ENCODE measurements at places on chromosomes 2 and 18.

- no peak for DNase-seq
Measured at GRCh38 chr2:231810905-231811304, 24.7 kb downstream of the COPS7B start.

DNA sequence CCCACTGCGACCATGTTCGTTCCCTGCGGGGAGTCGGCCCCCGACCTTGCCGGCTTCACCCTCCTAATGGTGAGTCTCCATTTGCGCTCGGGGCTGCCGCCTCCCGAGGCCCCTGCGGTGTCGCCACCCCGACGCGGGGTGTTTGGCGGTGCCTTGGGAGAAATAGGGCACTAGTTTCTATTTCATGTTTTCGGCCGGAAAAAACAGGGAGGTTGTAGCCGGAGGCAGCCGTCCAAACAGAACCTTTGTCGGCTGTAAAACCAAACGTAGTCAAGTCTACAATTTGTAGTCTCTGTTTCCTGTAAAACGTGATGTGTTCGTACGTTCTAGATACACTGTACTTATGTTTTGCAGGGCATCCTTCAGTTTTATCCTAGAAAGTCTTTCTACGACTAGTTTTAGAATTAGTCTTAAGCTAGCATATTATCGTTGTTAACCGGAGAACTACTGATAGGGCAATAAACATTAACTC lies 290 bp downstream of the PSMG2 start:
- no peak for DNase-seq

- DNase-seq, result no peak
Measured at GRCh38 chr18:48098538-48098937, 168.1 kb upstream of the SMAD2 start.

- no peak for DNase-seq
Measured at GRCh38 chr2:100062336-100062735, 80.1 kb downstream of the AFF3 start.

DNA sequence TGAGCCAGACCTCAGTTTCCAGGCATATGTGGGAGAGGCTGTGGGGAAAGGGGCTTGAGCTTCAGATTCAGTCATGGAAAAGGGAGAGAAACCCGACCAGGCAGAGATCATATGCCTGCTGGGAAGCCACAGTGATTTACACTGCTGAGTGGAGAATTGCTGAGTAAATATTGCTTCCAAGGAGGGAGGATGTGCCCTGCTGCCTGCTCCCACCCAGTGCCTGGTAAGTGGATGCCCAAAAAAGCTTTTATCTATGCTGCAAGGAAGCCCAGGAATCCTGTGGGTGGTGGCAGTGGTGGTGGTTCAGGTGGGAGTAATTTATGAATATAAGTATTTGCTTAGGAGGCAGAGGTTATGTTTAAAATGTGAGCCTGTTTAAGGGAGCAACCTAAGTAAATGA lies 39.5 kb downstream of the INO80C start:
- DNase-seq, result no peak

DNA sequence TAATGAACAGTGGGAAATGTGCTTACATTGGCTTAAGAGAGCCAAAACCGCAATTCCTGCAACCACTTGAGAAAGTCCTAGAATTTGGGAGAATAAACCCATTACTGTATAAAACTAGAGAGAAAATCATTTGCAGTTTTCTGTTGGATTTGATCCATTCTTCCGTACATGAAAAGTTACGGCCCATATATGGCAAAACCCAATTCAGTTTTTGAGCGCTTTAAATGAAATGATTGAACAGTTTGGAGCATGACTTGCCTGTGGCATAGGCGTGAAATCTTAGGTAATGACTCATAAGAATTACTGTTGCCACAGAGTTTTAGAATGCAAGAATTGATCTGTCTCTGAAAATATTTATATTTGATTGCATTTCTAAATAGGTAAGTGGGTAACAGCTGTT lies 52.0 kb downstream of the PHLPP1 start:
- peak; percentile 64 for DNase-seq

- no peak for DNase-seq
Measured at GRCh38 chr2:201622306-201622970, 20.9 kb downstream of the TMEM237 start.

DNA sequence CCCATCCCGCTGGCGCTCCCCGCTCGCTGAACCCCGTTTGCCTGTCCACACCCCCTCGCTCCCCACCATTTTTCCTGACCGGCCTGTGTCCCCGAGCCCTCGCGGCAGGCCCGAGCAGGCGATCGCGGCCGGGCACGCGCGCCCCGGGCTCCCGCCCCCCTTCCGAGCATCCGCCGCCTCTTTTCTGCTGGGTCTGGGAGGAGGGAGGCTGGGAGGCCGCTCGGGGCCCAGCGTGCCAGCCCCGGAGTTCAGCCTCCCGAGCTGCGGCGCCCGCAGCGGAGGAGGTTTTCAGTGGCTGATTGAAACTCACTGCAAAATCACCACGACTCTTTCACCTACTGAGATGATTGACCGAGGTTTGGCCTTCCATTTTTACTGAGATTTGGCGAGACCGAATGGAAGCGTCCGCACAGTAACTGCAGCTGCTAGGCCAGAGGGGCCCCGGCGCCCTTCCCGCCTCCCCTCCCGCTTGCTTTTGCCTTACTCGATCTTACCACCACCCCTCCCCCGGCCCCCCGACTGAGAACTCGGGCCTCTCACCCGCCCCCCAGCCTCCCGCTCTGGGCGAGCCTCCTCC lies 4.8 kb downstream of the SOX11 start:
- no peak for DNase-seq

GRCh38 chr2:1407950-1408675 lies 5.2 kb upstream of the TPO start:
- DNase-seq, result no peak

GRCh38 chr2:27496357-27497287 lies at the start of gene GCKR:
TSS of gene GCKR (plus strand) at chr2:27496839. CDS start at chr2:27496905, 66 bp downstream.
- DNase-seq, result no peak

DNA sequence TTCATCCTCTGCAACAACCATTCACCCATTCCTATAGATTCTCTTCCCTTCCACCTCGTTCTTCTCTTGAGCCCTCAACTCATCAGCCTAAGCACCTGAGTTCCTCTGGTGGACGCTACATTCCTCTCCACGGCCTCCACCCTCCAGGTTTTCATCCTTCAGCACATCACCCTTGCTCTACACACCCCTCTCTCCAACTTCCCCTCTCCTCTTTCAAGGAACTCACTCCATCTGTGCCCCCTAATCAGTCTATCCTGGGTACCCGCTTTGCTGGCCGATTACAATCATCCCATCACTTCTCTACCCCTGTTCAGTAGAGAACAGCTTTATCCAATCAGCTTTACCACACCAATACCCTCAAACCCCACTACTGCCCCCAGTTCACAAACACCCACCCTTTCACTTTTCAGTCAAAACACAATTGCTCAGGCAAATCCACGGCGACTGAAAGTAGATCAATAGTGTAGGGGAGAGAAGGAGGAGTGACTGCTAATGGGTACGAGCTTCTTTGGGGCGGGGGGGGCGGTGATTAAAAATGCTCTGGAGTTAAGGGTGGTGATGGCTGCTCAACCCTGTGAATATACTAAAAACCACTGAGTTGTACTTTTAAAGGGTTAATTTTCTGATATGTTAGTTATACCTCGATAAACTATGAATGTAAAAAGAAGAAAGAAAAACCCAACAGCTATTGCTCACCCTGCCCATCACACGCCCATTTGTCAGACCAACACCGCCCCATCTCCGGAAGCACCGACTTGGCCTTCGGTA lies 857 bp downstream of the DYM start:
- DNase-seq, result peak; percentile 13

- DNase-seq, result no peak
Measured at GRCh38 chr18:68478246-68478645, 236.7 kb downstream of the TMX3 start.

- no peak for DNase-seq
Measured at GRCh38 chr2:58006256-58006951, 40.2 kb upstream of the VRK2 start.

DNA sequence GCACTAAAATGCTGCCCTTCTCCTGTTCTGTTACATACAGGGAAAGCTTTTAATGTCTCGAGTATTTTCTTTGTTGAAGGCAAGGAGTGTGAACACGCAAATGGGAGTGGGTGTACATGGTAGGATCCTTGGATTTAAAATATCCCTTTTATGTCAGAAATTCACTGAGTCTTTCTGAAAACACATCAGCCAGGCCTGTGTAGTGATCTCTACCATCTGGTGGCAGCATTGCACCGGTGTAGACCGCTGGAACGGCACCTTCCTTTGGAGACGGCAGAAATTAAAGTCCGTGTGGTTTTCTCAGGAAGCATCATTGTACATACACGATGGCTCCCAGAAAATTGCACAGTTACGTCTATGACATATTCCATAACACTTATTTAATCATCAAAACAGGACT lies 515.8 kb downstream of the GALR1 start:
- DNase-seq, result peak; percentile 30

GRCh38 chr18:11071300-11071699 lies 78.1 kb downstream of the PIEZO2 start:
- no peak for DNase-seq

GRCh38 chr2:84459944-84460429 lies 907 bp upstream of the SUCLG1 start:
- no peak for DNase-seq

GRCh38 chr2:45862843-45863242 lies 211.4 kb downstream of the PRKCE start:
- DNase-seq, result peak; percentile 27

GRCh38 chr2:216984937-216985336 lies 125.1 kb upstream of the TNP1 start:
- no peak for DNase-seq

DNA sequence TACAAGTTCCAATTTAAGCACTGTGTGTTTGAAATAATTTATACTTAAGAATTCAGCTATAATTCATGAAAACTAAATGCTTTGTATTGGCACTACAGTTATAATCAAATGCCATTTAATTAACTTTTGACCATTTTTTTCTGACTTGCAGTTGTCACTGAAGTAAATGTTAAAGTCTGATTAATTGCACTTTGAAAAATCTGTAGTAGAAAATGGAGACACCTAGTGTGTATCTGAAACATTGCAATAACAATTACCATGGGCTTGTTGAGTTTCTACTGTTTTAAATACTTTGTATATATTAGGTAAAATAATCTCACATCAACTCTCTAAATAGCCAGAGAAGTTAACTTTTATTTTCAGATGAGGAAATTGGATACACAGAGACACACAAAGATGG lies 458.6 kb upstream of the FSIP2 start:
- no peak for DNase-seq

DNA sequence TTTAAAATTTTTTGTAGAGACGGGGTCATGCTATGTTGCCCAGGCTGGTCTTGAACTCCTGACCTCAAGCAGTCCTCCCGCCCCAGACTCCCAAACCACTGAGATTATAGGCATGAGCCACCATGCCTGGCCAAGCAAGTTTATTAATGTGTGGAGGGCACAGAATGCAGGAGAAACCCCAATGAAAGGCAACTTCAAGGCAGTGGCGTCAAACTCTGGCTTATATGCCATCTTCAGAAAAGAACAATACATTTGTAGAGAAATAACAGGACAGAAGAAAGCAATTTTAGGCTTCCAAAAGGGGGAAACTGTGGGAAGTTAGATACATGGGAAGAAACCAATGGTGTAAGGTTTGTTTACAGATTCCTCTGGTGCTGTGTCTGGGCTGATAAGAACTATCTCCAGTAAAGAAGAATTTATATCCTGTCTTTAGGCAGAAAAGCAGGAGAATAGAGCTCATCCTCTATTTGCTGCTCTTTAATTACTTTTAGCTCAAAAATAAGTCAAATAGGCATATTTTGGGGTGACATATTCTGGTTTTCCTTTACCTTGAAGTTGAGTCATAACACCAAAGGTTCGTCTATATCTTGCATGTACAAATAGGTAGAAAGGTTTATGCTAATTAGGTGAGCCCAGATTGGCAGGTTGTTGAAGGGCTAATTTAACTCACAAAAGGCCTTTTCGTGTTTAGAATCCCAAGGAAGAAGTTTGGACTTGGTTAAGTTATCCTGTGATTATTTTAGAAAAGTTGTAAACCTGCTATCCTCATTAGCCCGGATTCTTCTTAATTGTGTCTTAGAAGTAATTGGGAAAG lies 26.0 kb upstream of the TMEM214 start:
- DNase-seq, result no peak

DNA sequence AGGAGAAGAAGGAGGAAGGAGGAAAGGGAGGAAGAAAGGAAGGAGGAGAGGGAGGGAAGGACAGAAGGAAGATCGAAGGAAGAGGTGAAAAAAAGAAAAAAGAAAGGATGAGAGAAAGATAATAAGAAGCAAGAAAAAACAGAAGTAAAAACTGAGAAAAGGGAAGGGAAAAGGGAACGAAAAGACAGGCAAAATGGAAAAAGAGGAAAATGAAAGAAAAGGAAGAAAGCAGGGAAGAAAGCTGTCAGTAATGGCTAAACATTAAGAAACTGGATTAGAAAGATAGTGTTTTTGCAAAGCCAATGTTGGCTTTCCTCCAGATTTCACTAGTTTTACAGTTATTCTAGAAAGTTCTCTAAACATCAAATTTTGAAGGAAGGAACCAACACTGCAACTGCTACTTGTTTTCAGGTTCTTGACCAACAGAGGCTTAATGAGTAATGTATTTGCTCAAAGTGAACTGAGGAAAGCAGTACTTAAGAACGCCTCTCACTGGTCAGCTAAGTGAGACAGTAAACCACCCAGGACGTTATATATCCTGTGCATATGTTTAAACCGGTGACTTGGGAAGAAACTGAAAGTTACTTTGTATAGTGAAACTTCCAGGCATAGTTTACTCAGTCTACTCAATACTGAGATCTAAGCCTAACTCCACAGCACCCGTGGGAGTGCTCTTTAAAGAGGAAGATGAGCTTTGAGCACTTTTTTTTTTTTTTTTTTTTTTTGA lies 286.2 kb upstream of the TRIB2 start:
- peak; percentile 62 for DNase-seq

- DNase-seq, result peak; percentile 93
Measured at GRCh38 chr18:69935319-69936190, 12.1 kb downstream of the CD226 start.

GRCh38 chr2:13662055-13662454 lies 945.3 kb downstream of the TRIB2 start:
- no peak for DNase-seq

GRCh38 chr18:67513280-67513679 lies 3.2 kb downstream of the DSEL start:
- DNase-seq, result no peak

DNA sequence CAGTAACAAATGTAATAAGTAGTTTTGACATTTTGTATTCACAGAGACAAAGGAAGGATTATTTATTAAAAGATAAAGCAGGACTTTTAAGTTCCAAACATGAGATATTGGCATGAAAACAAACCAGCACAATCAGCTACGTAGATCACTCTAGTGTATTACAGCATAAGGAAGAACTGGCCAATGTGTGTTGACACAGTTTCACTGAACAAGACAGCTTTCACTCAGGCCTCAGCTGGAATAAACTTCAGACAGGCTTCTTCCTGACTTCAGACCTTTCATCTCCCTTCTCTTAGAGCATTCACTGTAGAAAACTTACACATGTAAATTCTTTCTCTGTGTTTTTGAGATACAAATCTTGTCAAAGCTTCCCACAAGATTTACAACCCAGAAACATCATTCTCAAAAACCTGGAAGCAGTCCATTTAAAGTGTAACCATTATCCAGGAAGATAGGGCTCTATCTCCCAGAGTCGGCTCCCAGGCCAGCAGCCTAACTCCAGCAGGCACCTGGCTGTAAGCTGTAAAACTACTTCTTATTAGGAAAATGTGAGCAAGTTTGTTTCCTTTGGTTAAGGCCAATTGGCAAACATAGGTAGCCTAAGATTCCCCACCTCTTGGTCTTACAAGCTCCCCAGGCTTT lies 768.3 kb upstream of the CDH7 start:
- DNase-seq, result no peak

GRCh38 chr2:10271946-10272345 lies 30.8 kb upstream of the HPCAL1 start:
- DNase-seq, result no peak

- DNase-seq, result no peak
Measured at GRCh38 chr2:217671871-217672270, 330.9 kb downstream of the TNS1 start.

Data from activated CD4-positive, alpha-beta T cell treated with anti-CD3 and anti-CD28 coated beads, Interleukin-2, Interleukin-6, amounts not matched to agents 100 ng/mL and 50 ng/mL, durations not matched to agents 16 hours and 8 hours (primary cell).